ENCODE measurements at places on chromosomes 3 and 15.

- DNase-seq: no peak
Measured at GRCh38 chr15:92971713-92972112, 71.6 kb downstream of the CHD2 start.

DNA sequence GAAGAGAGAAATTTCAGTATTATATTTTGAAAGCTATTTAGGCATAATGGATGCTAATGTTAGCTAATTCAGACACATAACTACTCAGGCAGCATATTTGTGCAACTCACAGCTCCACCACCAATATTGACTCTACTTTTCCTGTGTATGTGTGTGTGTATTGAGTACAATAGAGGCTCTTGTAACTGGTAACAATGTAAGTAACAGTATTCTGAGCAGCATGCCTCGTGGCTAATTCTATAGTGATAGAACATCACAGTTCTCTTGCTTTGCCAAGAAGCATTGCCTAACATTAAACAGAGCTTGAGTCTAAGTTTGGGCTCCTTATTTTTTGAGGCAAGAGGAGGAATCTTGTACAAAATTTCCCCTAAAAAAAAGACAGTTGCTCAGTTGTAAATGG lies 98.6 kb upstream of the ARHGEF26 start:
- no peak for DNase-seq

- no peak for DNase-seq
Measured at GRCh38 chr15:27843146-27843545, 256.0 kb downstream of the OCA2 start.

DNA sequence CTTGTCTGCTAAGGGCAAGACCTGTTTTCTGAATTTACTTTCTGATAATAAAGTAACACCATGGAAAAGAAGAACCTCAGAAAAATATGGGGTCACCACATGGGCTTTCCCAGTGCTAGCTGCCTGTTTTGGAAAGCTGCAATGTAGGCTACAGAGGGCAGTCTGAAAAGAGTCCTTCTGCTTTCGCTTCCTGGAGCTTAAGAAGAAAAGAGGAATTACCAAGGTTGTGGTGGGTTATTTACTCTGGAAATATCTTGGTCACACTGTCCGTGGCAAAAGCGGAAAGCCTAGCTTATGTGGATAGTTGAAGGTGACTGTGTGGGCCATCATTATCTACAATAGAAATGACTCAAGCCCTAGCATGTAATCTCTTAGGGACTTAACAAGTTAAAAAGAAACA lies 31.7 kb upstream of the IP6K2 start:
- DNase-seq: no peak

DNA sequence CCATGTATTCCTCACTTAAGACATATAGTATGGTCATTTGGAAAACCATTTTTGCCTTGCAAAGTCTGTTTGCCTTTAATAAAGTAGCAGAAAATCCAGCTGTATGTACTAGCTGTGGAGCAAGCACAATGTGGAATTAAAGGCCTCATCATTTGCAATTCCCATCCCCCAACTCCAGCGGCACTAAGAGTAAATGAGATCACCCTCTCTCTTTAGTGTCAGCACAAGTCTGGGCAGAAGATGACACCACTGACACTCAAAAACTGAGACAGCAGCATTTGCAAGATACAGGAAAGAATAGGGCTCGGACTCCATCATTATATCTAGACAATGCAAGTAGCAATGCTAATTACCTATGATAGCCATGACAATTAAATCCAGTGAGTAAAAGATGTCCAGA lies 24.7 kb upstream of the DYNC1LI1 start:
- no peak for DNase-seq

DNA sequence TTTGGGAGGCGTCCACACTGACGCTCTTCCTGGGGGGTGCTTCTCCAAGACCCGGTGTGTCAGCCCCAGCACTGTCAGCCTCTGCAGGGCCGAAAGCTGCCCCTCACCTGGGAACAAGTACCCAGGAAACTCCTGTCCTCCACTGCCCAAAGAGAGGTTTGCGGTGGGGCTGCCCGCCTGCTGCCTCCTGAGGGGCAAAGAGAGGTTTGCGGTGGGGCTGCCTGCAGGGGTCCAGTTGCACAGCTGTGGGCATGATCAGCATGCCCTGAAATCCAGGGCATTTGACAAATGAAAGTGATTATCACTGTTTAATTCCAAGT lies 15.1 kb upstream of the SNRPA1 start:
- no peak for DNase-seq

- DNase-seq: no peak
Measured at GRCh38 chr3:16908896-16909295, 24.1 kb downstream of the PLCL2 start.

- DNase-seq: no peak
Measured at GRCh38 chr3:171614318-171614921, 154.2 kb upstream of the TNIK start.
